Liver (tissue), 10 donors: ENCODE measurements at places on chromosomes 2 and 18. TPM values are rescaled to one million over a fixed set of nuclear protein-coding genes. Genes with fewer than 3 reads are reported as not detected.

IL1F10 gene
- total RNA-seq: not detected

AKAIN1 gene
- 0.75 TPM for total RNA-seq

INPP1 gene
- total RNA-seq: 9.1 TPM

DNA sequence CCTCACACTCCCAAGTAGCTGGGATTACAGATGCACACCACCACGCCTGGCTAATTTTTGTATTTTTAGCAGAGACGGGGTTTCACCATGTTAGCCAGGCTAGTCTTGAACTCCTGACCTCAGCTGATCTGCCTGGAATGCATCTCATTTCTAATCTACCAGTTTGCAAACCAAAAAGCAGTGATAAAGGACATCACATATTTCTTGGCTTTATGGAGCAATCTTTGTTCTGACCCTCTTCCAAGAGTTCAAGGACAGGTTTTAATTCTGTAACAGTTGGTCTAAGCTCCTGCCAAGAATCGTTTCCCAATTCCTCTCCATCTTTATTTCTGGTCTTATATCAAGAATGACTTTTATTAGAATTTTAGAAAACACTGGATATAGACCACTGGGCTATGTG lies 67.7 kb downstream of the SLC40A1 start:
- no peaks in the 10 kb centered on the region for H3K4me1 ChIP-seq
- no peak overlapping the region for H3K27ac ChIP-seq
- H3K27me3 ChIP-seq: no peaks in the 10 kb centered on the region
- no peak for DNase-seq

IL18RAP gene
- 2.1 TPM for total RNA-seq
